Stimulated activated CD4-positive, alpha-beta T cell treated with anti-CD3 and anti-CD28 coated beads, TNF-alpha, amount 100 ng/mL, for 24 hours (primary cell): ENCODE measurements at places on chromosomes 12 and 14.

GRCh38 chr14:36513012-36513420 lies 7.0 kb downstream of the NKX2-1 start:
- no peak for DNase-seq

DNA sequence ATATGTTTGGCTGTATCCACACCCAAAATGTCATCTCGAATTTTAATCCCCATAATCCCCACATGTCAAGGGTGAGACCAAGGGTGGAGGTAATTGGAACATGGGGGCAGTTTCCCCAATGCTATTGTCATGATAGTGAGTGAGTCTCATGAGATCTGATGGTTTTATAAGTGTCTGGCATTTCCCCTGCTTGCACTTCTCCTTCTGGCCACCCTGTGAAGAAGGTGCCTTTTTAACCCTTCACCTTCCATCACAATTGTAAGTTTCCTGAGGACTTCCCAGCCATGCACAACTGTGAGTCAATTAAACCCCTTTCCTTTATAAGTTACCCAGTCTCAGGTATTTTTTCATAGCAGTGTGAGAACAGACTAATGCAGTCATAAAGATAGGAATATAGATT lies 216.7 kb upstream of the SSTR1 start:
- DNase-seq: no peak

DNA sequence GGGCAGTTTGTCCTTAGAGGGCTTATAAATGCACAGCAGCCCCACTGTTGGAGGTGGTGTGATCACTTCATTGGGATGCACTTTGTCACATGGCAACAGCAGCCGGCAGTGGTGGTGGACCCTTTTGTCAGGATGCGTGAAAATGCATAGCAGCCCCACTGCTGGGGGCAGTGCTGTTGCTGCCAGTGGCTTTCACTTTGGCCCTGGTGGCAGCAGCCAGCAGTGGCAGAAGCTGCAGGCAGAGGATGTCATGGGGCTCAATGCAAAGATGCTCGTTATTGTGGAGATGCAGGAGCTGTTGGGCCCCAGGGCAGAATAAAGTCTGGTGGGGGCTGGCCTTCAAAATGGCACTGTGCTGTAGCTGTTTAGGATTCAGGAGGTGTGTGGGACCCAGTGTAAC lies 173.0 kb upstream of the DAAM1 start:
- DNase-seq: no peak

DNA sequence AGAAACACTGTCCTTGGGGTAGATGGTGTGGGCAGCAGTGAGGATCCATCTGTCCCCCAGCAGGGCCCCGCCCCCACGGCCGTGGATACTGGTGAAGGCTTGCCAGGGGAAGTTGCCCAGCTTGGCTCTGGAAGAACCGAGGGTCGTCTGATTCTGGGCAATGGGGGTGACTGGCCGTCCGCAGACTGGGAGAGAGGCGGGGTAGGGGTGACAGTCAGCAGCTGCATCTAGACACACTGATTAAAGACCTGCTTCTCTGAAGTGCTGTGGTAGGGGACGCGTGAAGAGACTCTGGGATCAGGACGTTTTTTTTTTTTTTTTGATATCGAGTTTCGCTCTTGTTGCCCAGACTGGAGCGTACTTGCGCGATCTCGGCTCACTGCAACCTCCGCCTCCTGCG lies 4.7 kb upstream of the C1R start:
- no peak for DNase-seq

DNA sequence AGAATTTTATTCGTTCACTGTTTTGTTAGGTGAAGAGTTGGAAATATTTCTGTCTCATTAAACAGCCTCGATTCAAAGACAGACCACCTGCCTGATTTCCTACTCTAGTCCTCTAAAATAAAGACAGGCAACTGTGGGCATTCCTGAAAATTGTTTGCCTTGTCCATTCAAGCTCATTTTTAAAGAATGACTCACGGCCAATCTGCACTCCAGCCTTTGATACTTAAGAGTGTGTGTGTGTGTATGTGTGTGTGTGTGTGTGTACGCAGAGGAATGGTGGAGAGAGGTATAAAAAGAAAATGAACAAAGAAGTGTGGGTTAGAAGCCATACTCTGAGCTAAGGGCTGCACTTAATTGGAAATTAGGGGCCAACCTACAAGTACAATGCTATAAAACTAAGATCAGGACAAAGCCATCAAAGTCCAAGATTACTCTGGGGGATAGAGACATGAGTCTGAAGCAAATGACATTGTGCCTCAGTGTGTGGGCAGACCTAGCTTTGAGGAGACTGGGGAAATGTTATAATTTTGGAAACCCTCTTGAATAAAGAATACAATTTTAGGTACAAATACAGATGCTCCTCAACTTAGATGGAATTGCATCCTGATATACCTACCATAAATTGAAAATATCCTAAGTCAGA lies 45.6 kb upstream of the SOCS2 start:
- DNase-seq: no peak

- peak; percentile 12 for DNase-seq
These were observed 34.3 kb upstream of the SLC38A1 start for GRCh38 chr12:46303039-46303666.

DNA sequence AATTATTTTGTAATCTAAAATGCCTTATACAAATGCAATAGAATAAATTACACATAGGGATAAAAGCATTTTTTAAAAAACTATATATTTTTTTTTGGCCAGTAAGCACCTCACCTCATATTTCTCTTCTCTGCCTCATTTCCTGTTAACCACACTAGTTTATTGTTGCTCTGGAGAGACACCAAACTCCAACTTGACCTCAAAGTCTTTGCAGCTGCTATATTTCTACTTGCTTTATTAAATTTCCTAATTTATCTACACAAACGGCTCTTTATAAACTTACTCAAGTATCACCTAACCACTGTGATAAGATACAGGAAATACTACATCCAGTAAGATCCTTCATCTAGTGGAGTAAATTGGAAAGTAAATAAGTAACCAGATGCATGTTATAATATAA lies 622.3 kb downstream of the C12orf50 start:
- DNase-seq: no peak

DNA sequence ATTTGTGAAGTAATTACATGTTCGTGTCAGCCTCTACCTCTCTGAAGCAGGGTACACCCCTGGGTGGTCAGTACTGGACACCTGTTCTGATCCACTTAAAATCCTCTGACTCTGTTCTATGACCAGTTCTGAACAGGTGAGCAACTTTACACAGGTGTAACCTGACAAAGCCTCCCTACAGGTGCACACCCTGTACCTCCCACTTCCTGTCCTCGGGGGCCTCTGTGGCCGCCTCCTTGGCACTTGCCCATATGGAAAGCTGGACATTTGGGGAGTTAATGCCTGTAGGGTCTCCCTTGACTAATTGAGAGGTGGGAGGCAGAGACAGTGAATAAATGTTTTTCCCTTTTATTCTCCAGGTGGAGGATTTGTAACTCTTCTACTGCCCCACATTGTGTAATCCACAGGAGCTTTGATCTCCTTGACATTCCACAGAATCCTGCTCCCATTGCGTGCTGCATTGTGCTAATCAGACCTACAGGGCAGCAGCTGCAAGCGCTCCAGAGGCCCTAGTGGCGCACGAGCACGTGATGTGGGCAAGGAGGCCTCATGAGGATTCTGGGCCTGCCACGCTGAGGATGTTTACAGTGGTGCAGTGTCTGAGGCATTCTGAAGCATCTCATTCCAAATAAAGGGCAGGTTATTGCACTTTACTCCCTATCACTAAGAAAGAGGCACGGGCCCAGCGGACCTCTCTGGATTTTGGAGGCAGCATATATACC lies 45.8 kb upstream of the BATF start:
- no peak for DNase-seq

GRCh38 chr14:95255487-95255886 lies 64.2 kb downstream of the CLMN start:
- no peak for DNase-seq

DNA sequence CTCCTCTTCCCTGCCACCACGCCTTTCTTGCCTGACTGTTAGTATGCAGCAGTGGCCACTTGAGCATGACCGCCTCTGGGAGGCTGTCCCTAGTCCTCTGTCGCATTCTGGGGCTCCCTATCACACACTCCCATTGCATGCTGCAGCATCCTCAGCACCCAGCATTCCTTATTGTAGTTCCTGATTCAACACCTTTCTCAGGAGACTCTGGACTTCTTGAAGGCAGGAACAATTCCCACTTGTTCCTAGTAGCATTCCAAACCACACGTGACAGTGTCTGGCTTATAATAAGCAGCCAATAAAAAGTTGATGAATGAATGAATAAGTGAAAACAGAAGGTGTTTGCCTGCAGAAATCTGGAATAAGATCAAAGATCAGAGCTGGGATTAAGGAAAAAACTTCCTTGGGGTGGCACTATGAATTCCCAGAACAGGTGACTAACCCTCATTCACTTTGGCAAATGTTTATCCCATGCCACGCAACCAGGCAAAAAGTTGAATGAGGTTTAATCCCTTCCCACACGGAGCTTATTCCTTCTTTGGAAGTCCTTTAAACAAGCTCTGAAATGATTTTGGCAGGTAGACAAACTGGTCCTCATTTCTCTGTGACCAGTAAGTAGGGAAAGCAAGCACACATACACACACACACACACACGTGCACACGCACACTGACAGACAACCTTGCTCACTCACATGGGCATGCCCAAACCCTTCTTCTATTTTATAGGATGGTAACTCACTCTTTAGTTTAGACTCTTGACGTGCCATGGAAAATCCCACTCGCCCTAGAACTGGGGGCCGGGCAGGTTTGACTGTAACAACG lies 26.5 kb downstream of the NTF3 start:
- DNase-seq: no peak

DNA sequence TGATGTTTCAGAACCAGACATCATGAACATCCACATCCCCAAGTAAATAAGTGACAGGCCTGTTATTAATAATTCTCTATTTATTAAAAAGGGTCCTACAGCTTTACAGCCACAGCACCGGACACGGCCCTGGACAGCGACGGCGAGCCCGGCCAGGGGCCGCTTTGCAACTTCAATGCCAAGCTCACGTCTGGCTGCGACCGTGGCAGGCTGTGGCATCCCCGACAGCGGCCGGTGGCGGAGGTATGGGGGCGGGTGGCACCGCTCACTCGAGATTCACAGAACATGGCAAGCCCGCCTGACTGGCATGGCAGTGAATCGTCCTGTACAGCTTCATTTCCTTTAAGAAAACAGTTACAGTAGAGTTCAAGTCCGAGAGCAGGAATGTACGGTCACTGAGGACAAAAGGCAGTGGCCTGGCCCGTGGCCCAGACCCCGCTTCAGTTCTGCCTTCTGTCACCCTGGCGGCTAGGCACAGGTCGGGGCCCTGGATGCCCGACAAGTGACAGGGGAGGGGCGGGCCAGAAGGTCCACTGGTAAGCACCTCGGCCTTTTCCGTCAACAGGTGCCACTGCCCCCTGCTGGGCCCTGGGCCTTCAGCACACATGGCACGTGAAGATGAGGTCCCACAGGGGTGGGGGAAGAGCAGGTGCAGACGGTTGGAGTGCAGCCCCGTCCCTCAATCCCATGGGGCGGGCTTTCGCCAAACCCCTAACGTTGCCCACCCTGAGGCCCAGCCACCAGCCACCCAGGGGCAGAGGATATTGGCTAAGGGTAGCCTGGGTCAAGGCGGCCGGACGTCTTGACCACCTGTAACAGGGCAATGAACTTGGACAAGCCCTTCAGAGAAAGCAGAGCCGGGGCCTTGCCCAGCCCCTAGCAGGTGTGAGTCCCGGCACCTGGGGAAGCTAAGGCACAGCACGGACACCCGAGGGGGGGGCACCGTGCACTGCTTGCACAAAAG lies 30.3 kb downstream of the HIP1R start:
- DNase-seq: no peak

GRCh38 chr12:26686408-26686807 lies 146.6 kb downstream of the ITPR2 start:
- no peak for DNase-seq

DNA sequence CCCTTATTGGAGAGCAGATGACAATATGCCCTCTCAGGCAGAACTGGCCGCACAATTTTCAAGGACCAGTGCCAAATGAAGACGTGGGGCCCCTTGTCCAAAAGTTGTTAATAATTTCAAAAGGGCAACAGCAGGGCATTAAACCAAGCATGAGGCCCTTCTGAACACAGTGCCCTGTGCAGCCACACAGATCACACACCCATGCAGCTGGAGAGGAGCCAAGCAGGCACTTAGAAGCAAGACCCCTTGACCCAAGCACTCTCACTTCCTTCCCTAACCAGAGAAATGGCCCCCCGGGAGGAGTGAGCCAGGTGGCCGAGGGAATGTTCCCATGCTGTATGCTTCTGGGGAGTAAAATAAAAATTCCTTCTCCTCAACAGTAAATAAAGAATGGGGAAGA lies 114.0 kb upstream of the TMPO start:
- no peak for DNase-seq

- peak; percentile 69 for DNase-seq
These were observed 2.2 kb upstream of the NXPH4 start for GRCh38 chr12:57214398-57214781.

DNA sequence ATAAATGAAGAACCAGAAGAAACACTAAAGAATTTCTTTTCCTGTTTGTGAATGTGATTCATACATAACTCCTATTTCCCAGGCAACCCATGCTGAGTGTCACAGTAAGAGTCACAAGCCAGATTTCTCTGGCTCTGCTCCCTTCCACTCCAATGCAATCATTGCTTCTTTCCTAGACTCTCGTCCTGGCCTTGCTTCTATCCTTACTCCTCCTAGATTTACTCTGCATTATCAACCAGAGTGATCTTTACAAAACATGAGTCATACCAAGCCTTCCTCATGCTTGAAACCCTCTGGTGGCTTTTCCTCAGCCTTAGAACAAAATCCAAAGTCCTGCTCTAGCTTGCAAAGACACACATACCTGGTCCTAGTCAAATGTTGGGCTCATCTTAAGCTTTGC lies 13.3 kb downstream of the IL22 start:
- no peak for DNase-seq

- no peak for DNase-seq
These were observed 4.5 kb downstream of the TMED8 start for GRCh38 chr14:77372304-77372841.

GRCh38 chr14:76194327-76194726 lies 42.6 kb downstream of the GPATCH2L start:
- no peak for DNase-seq

DNA sequence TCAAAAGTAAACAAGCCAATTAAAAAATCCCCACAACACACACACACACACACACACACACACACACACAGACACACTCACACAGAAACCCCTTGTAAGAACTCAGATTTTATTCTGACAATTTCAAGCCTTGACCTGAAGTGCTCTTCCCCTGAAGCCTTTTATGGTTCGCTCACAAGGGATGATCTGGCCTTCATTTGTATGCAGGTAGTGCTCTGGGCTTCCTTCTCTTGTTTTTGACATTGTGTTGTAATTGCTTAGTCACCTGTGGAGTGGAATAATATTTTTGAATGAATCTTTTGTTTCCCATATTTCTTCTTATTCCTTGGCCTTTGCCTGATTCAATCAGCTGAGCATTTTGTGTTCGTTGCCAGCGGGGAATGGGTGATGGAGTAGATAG lies 83.3 kb upstream of the CSRP2 start:
- no peak for DNase-seq

GRCh38 chr14:100915560-100915959 lies 12.0 kb upstream of the RTL1 start:
- no peak for DNase-seq

- DNase-seq: no peak
These were observed 5.1 kb downstream of the CACNA1C start for GRCh38 chr12:2057795-2058408.
